Left ventricle myocardium superior (tissue), 1 donor: ENCODE measurements at places on chromosomes 5 and 9. TPM values are rescaled to one million over a fixed set of nuclear protein-coding genes. Genes with fewer than 3 reads are reported as not detected.

The LCN9 gene
- total RNA-seq = not detected

DNA sequence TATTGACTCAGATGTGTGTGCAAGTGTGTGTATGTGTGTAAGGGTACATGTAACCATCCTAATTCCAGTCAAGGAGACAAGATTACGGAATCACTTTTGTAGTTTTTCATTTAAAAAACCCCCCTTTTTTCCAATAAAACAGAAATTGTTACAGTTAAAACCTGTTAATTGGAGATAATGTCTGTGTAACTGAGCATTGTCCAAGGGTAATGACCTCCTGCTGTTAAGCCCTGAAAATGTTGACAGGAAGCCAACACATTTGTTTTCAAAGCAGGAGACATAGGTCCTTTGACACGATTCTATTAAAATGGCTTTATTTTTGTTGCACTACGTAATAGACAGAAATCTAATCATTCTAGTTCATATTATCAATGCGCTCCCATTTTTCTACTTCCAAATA, 457.3 kb upstream of the ARRDC3 start:
- DNase-seq = no peak

The IL4 gene
- not detected for total RNA-seq

GRCh38 chr5:38168029-38168428, 90.3 kb upstream of the EGFLAM start:
- DNase-seq = no peak

DNA sequence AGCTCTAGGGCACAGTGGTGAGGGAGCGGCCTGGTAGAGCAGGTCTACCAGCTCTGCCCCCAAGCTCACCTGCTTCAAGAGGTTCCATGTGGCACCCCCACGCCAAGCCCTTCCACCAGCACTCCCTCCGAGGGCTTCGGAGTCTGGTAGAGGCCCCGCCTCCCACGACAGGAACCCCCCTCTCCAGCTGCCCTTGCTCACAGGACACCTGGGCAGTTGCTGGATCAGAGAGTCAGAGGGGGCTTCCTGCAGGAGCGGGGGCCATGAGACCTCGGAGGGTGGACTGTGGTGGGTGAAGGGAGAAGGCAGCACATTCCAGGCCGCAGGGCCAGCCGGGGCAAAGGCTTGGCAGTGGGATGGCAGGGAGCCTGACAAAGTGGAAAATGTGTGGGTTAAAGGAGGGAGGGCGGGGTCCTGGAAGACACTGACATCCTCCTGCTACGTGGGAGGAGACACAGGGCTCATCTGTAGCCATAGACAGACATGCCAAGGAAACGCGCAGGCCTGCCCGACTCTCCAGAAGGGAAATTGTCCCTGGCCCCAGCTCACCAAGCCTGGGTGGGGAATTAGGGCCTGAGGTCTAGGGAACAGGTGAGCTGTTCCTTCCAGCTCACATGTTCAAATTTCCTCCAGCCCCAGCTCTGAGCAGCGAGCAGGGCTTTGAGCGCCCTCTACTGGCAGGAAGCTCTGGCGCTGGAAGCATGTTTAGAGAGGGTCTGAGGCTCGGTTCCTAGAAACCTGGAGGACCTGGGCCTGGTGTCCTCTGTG, 74.2 kb downstream of the NTNG2 start:
- DNase-seq = peak; percentile 87

The NIPSNAP3A gene
- 17.3 TPM for total RNA-seq

The SPINK6 gene
- not detected for total RNA-seq

DNA sequence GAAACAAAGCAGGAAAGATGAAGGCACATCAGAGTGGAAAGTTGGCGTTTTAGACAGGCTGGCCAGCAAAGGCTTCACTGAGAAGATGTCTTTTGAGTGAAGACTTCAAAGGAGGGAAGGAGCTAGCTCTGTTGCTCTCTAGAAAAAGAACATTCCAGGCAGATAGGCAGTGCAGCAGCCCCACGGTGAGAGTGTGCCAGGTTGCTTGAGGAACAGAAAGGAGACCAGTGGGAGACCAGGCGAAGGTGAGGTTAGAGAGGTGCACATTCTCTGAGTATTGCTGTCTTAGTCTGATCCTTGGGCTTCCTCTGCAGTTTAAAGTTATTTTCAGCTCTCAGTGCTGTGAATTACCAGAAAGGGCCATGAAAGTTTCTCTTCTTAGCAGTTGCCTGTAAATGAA, 83.8 kb downstream of the SLC44A1 start:
- no peak for DNase-seq

The KLHL9 gene
- total RNA-seq = 11.2 TPM

DNA sequence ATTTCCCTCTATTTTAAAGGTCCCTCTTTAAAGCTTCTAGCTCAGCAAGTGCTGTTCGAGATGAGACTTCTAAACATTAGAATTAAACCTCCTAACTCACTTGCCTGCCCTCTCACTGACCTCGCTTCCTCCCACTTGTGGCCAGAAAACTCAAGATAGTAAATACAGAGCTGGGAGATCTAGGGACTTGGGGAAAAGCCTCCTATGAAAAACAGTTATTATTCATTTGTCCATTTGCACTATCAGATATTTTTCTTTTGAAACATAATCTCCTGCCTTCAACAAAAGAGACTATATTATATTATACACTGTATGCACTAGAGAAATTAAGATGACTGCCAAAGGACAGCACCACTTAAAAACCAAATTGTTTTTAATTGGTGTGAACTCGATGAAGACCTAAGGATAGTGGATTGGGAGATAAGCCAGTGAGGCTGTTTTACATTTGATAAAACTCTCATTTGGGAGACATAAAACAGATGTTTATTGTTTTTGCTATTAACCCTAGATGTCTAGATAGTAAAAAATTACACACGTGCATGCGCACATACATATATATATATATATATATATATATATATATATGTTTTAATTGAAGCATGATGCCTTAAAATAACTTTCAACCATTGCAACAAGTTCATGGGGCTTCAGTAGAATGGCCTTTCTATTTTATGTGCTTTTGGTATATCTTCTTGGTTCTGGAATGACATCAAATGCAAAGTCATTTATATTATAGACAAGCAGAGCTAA, 229.4 kb downstream of the ADAMTSL1 start:
- DNase-seq = no peak

- DNase-seq = no peak
Observed at GRCh38 chr5:158796812-158797497, 302.8 kb downstream of the EBF1 start.

DNA sequence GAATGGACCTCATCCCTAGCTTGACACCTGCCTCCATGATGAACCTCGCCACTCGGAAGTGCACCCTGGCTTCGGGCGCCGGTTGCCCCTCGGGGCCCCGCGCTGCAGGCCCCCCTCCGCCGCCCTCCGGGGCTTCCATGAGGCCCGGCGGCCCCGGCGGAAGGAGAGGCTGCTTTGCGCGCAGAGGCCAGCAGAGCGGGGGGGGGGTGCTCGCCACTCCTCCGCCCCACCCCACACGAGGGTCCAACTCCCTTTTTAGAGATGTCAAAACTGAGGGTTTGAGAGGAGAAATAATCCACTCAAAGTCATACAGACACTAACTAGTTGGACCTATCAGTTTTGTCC, 7.9 kb downstream of the DUSP1 start:
- no peak for DNase-seq

The CAVIN4 gene
- total RNA-seq = 71.6 TPM

- DNase-seq = no peak
Observed at GRCh38 chr5:159210210-159210661, 883 bp upstream of the RNF145 start.

The RASEF gene
- total RNA-seq = not detected

DNA sequence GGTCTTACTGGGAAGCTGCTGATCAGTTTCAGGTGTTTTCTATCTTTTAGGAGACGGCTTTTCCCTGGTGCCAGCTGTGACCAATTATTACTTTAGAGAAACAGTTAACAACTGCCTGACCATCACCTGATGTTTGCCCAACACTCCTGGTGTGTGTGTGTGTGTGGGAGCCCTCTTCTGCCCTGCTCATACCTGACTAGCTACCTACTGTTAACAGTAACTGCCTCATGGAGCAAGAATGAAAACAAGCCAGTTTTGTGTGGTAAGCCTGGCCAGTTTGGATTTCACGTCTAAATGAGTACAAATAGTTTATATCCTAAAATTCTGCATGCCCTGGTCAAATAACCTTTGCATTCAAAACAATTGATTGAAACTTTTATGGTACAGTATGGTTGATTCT, 46.1 kb upstream of the RIOK2 start:
- DNase-seq = no peak

- no peak for DNase-seq
Observed at GRCh38 chr5:82640916-82641315, 362.8 kb upstream of the RPS23 start.

- no peak for DNase-seq
Observed at GRCh38 chr5:176405656-176406435, 10.5 kb downstream of the CLTB start.

GRCh38 chr9:120646948-120647347, 67.0 kb upstream of the CDK5RAP2 start:
- DNase-seq = no peak

DNA sequence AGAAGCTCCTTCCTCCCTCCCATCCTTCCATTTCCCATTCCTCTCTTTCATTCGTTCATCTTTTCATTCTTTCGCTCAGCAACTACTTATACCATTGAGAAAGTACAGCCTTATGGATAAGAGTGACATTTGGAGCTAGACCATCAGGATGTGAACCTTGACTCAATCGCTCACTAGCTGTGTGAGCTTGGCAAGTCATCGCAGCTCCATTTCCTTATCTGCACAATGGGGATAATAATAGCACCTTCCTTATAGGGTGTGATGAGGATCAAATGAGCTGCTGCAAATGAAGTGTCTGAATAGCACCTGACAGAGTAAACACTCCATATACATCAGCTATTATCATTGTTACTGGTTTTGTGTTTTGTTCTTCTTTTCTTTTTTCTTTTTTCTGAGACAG, 28.1 kb upstream of the SYNPO start:
- DNase-seq = no peak

- DNase-seq = no peak
Observed at GRCh38 chr9:91898451-91899218, 51.4 kb downstream of the ROR2 start.

- no peak for DNase-seq
Observed at GRCh38 chr5:56829137-56829908, 14.0 kb downstream of the MAP3K1 start.

DNA sequence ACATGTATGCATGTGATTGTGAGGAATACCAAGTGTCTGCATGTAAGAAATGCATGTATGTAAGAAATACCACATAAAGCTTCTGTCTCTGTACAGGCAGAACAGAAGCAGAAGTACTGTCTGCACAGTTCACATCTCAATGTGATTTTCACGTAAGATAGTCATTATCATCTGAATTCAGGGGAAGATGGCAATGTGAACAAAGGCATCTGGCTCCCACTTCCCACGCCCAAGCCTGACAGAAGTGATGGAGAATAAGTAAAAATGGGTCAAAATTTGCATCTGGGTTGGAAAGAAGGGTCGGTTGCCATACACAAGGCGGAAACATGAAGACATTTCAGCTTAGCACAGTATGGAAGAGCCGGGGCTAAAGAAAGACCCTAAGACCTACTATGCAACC, 71.7 kb downstream of the SUSD1 start:
- no peak for DNase-seq
